ENCODE measurements at places on chromosomes 7 and 10.

- no peak for DNase-seq
These were observed 93.7 kb downstream of the FZD1 start for GRCh38 chr7:91357901-91358300.

- no peak for DNase-seq
These were observed 96.2 kb upstream of the INSIG1 start for GRCh38 chr7:155201325-155202087.

GRCh38 chr10:30995081-30995770, 36.4 kb downstream of the ZNF438 start:
- DNase-seq: no peak

DNA sequence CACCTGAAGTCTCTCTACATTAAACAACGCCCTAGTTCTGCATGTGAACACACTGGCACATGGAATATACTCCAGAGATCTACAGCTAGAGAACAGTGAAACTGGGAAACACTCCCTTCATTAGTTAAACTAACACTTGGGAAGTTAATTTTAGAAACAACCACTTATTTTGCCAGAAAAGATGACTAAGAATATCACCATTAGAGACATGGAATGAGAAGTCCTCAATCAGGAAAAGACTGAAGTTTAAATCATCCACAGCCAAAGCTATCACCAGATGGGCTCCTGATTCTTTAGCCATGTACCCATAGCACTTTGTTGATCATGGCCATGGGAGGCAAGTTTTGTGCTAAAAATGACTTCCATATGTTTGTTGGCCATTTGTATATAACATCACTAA, 719.5 kb downstream of the KCNMA1 start:
- no peak for DNase-seq

DNA sequence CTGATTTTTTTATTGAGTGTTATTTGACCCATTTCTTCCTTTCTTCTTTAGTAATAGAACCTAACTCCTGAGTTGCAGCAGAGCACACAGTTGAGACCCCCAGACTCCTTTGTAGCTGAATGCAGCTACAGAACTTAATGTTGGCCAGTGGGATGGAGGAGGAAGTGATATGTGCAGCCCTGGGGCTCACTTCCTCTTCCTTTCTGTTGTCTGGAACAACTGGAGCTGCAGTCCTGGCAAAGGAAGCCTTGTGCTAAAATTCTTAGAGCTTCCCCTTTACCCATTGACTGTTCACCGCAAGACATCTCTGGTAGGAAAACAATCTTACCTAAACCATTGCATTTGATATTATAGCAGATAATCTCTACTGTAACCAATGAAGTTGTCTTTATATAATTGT, 86.6 kb downstream of the ITGB8 start:
- DNase-seq: no peak

DNA sequence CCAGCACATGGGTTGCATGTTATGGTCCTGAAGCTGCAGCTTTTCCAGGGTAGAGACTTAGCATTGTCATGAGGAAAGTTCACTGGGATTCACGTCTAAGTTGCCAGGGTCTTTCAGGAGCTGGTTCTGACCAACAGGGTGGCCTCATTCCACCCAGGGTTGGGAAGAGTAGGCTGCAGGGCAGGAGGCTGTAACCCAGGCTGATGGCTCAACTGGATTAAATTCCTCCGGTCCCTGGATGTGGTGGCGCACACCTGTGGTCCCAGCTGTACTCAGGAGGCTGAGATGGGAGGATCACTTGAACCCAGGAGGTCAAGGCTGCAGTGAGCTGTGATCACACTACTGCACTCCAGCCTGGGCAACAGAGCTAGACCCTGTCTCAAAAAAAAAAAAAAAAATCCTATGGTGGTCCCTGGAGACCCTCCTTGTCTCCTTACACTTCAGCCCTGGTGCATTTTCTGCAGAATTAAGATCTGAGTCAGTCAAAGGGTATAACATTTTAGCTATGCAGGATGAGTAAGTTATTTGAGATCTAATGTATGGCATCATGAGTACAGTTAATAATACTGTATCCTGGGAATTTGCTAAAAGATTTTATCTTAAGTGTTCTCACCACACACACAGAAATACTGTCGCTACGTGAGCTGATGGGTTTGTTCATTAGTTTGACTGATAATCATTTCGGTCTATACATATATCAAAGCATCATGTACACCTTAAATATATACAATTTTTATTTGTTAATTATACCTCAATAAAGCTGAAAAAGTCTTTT, 44.0 kb downstream of the ASB13 start:
- DNase-seq: no peak

- DNase-seq: no peak
These were observed 38.5 kb downstream of the CAMK2B start for GRCh38 chr7:44286618-44287487.

DNA sequence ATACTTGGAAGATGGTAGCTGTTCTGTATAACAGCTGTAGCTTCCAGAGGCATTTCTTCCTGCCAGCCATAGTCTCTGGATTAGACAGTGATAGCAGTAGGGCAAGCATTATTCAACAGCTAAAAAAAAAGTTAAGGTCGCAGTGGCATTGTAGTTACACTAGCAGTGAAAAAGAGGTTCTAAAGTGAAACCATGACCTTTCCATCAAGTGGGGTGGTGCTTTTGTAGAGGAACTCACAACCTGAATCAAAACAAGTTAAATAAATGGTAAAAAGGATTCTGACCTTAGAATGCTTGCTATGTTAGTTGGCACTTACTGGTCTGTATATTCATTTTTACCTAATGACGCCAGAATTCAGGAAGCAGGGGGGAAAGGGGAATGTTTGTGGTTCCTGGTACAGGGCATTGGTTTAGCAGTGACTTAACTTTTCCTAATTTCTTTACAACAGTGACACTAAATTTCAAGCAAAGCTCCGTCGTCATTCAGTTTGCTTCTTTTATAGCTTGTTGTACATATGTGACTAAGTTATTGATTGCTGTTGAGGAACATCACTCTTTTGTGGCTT, 55.0 kb downstream of the GBF1 start:
- DNase-seq: no peak

Data from stimulated activated CD4-positive, alpha-beta T cell treated with anti-CD3 and anti-CD28 coated beads, Interleukin-1b, Interleukin-23, amount 100 ng/mL, for 1 hour (primary cell).